Fibroblast of the aortic adventitia (primary cell): ENCODE measurements at places on chromosomes 5 and 9.

GRCh38 chr5:51582871-51583394, 199.7 kb downstream of the ISL1 start:
- no peak for DNase-seq

DNA sequence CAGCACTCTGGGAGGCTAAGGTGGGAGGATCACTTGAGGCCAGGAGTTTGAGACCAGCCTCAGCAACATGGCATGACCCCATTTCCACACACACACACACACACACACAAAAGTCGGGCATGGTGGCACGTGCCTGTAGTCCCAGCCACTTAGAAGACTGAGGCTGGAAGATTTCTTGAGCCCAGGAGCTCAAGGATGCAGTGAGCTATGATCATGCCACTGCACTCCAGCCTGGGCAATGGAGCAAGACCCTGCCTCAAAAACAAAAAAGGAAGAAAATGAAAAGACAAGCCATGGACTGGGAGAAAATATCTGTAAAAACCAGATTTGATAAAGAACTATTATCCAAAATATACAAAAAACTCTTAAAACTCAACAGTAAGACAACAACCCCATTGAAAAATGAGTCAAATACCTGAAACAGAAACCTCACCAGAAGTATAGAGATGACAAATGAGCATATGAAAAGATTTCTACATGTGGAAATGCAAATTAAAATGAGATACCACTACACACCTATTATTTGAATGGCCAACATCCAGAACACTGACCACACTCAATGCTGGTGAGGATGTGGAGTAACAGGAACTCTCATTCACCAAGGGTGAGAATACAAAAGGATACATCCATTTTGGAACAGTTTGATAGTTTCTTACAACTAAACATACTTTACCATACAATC, 24.7 kb downstream of the DNAJA1 start:
- no peak for DNase-seq

DNA sequence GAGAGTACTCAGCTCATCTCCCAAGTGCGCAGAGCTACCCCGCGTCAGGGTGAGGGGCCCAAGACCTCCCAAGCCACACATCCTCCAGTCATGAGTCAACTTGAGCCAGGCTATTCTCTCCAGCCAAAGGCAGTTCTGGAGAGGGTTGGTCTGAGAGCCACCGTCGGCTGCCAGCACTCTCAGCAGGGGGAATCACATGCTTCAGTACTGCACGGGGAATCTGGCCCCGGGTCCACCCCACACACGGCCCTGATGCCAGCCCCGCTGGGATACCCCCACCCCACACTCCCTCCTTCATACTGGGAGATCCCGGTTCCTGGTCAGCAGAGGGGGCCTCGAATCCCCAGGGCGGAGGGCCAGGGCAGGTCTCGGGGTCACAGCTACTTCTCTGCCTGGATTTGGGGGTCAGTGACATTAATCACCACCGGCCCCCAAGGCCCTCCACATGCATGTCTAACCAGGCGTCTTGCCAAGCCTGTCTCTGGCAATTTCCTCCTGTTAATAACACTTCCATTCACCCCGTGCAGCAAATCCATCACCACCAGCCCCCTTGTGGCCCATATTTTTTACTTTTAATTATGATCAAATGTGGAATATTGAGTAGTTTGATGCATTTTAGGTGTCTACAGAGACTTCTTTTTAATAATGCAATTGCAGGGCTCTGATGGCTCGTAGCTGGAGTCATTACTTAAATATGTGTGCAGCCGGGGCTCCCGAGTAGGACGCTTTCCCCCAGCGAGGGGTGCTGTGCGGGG, 102.9 kb upstream of the PPP1R26 start:
- DNase-seq = peak; percentile 4

- DNase-seq = no peak
Measured at GRCh38 chr5:146872188-146872587, 6.4 kb downstream of the PPP2R2B start.

DNA sequence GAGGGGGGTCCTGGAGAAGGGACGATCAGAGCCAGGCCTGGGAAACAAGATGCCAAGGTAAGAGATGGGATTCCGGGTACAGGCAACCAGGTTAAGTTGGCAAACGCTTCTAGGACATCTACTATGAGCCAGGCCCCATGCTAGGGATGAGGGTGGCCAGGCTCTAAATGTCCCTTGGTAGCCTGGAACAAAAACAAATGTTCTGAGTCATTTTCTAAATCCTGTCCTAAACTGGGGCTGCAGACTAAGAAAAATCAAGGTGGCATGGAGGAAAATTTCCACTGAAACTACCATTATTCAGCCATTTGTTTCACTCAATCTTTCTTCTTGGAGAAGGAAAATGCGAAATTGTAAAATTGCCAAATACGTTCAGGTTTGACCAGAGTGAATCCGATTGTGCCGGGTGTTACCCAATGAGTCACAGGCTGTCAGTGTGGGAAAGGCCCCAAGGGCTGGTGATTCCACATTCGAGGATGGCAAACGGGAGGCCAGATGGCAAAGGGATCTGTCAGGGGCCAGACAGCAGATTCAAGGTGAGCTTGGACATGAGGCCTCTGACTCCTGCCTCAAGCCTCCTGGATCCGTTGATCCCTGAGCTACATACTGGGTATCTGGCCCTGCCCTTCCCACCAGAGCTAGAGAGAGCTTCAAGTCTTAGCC, 57.6 kb downstream of the PAX5 start:
- DNase-seq = no peak

DNA sequence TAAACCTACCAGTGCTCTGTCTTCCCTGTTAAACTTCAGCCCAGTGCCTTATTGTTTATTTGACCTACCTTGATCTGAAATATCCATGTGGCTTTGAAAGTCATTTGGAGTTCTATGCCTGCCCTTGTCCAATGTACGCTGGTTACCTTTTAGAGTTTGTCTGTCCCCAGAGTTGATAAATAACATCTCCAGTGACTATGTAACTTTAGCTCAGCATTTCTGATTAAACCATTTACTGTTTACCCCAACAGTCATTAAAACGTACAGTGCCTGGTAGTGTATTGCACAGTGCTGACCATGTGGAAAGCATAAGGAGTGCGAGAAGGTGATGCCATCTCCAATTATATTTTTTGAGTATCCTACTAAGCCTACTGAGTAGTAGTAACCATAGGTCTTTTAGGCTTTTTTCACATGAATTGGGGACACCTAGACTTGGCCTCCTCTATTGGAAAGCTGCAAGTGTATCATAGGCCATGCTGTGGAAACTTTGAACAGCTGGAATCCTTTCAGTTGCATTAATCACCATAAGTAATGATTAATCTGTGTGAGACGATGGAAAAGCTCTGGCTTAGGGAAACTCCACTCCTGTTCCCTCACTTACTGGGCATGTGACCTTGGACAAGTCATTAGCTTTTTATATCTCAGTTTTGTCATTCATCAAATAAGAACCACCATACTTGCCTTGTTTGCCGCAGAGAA, 93.5 kb downstream of the MAST4 start:
- no peak for DNase-seq

- peak; percentile 91 for DNase-seq
Measured at GRCh38 chr5:14406554-14406849, 175.1 kb upstream of the OTULINL start.

DNA sequence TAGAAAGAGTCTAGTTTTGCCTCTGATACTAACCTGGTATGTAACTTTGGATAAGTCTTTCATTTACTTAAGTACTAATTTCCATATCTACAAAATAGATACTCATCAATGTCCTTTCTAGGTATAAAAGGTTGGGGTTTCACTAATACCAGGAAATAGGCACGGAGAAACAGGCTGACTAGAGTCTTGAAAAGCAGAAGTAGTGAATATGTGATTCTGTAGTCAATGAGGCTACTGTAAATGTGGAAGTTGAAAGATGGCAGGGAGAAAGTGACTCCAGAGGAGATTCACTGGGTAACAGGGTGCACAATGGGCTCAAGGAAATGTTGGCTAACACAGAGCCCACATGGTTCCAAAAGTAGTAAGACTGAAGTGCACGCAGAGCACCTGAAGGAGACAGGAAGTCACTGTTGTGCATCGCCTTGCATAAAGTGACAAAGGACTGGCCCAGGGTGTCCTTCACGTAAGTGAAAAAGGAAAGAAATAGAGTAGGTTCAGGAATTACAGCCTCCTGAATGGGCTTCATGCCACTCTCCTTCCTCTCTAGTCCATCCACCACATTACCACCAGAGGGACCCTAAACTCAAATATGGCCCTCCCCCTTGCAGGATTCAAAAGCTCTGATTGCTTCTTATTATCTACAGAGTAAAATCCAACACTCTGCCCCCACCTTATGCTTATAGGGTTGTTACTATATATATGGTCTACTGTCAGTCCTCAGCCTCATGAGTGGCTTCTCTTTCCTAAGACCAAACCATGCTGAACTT, 288.0 kb upstream of the SMARCA2 start:
- DNase-seq = no peak

DNA sequence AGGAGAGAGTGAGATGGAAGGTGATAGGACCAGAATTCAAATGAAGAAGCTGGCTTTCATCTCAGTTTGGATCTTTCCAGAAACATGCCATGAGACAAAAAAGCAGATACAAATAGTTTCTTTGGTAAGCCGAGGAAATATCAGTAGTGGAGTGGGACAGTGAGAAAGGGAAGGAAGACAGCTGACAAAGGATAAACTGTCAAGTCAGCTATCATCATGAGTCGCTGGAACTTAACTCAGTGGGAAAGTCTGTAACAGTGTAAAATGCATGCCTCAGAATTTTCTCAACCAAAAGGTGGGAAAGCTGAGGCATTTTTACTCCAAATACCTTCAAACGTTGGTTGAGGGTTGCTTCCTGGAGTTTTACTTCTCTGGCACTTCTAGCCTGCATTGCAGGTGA, 129.8 kb downstream of the PLPPR1 start:
- no peak for DNase-seq

- DNase-seq = no peak
Measured at GRCh38 chr9:117963493-117964090, 259.4 kb downstream of the TLR4 start.

DNA sequence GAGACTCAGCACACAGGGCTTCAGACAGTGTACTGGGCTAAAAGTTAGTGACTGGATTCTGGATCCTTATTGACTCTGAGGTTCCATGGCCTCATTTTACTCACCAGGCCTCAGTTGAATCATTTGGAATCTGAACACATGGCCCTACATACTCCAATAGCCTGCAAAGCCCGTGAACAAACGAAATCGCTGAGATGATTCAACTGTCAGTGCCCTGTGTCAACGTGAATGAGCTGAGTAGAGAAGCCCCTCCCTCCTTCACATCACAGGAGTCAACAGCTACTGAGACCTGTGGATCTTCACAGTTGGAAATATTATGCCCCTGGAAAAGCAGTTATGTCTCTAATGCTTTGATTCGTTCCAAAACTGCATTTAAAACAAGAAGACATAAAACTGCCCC, 429.3 kb downstream of the GADD45G start:
- DNase-seq = no peak

DNA sequence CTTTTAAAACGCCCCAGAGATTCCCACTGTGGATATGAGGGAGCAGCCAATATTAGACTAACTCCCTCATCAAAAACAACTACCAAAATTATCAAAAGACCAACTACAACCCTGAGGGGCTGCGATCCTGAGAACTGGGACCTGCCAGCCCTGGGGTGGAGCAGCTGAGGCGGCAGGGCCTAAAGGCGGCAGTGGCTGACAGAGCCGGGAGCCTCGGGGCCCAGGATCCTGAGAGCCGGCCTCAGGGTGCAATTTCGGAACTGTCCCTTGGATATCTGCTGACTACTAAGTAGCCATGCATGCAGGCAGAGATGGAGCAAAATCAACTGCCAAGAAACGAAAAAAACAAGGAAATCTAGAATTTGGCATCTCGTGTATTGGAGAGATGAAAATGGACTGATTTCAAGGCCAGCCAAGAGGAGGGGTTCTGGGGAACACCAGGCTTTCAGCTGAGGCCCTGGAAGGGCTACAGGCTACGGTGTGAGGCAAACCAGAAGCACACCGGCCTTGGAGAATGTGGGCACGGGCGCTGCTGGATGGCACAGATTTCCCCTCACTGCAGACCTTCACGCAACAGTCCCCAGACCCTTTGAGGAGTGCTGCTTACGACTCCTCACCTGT, 63.6 kb upstream of the UBAC1 start:
- DNase-seq = peak; percentile 38

DNA sequence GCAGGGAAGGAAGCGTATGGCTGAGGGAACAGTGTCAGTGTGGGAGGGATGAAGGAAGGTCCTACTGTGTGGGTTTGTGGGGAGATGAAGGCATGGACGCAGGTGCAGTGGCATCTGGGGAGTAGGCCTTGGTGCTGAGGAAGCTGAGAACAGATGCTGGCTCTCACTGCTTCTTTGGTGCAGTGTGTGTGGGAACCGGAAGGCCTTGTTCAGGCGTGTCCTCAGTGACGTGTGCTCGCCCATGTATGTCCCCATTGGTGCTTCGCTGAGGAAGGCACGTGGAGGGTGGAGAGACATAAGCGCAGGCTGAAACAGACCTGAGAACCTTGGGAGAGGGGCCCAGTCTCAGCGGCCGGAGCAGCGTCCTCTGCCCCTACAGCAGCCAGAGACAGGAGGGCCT, 18.7 kb downstream of the ADAMTS13 start:
- no peak for DNase-seq

DNA sequence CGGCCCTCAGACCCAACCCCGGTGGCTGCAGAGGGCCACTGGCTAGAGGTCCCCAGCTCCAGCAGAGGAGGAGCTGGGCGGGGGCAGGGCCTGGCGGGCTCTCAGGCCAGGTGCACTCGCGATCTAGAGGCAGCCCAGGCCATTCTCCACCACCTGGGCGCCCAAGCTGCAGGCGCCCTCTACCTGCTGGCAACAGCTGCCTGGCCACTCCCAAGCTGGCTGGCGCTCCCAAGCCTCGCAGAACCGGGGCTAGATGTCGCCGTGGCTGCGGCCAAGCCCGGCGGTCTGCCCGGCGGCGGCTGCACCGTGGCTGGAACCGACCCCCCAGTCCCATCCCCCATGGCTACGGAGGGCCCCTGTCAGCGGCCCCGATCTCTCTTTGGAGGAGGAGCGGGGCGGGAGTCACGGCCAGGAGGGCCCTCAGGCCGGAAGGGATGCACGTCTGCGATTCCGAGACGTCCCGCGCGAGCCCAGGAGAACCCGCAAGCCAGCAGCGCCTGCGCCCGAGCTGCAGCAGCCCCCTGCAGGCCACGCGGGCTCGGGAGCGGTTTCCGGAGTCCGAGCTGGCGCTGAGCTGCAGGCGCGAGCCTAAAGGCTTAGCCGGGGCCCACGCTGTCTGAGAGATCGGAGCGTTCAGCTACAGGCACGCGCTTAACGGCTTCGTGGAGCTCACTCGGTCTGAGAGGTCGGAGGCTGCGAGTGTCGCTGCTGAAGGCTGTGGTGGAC, 44.3 kb upstream of the BICD2 start:
- DNase-seq = peak; percentile 70

GRCh38 chr5:171421331-171422262, 2.1 kb downstream of the FGF18 start:
- no peak for DNase-seq

GRCh38 chr5:115530426-115530825, 14.1 kb downstream of the FEM1C start:
- DNase-seq = peak; percentile 55

- DNase-seq = no peak
Measured at GRCh38 chr5:83058726-83059125, 18.5 kb downstream of the TMEM167A start.

GRCh38 chr5:152397581-152397980, 7.5 kb downstream of the NMUR2 start:
- DNase-seq = no peak

GRCh38 chr9:122821278-122821943, 7.0 kb downstream of the PDCL start:
- peak; percentile 31 for DNase-seq

- DNase-seq = no peak
Measured at GRCh38 chr5:170426149-170426767, 37.1 kb upstream of the KCNMB1 start.
